ENCODE measurements at places on chromosomes 5 and 9.

- no peak for DNase-seq
These were observed 158.0 kb upstream of the DMRTA1 start for GRCh38 chr9:22288661-22289060.

DNA sequence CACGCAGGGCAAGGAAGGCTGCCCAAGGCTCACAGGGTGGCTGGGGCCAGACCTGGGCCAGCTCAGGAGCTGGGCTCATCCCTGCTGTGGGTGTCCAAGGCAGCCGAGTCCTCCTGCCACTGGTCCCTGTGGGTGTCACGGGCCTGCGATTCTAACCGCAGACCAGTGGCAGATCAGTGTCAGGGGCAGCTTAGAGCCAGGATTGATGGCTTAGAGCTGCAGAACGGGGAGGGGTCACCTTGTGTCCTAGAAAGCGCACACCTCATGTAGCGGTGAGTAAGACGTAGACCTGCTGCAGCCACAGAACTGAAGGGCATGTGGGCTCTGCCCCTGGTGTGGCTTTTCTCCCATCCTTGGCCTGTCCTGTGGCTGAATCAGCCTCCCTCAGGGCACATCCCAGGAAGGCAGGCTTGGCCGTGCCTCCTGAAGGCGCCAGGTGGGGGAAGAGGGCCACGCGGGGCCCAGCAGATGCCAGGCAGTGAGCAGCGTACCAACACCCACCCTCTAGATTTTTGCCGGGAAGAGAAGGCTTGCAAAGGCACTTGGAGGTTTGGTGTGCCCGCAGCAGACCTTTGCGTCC lies 78.3 kb upstream of the FCN2 start:
- DNase-seq, result no peak

DNA sequence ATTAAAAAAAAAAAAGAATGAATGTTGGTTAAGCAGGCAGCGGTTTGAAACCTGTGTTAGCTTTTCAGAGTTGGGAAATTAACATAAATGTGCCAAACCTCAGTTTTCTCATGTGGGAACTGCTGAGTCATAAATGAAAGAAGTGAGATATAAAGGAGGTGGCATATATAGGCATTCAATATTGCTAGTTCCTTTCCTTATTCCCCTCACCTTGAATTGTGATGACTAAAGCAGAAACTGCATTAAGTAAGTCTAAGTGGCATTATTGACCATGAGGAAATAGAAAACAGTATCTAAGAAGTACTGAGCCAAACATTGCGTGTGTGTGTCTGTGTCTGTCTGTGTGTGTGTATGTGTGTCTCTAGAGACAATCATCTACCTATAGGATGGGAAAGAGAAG lies 691.2 kb downstream of the TLR4 start:
- DNase-seq, result peak; percentile 4

DNA sequence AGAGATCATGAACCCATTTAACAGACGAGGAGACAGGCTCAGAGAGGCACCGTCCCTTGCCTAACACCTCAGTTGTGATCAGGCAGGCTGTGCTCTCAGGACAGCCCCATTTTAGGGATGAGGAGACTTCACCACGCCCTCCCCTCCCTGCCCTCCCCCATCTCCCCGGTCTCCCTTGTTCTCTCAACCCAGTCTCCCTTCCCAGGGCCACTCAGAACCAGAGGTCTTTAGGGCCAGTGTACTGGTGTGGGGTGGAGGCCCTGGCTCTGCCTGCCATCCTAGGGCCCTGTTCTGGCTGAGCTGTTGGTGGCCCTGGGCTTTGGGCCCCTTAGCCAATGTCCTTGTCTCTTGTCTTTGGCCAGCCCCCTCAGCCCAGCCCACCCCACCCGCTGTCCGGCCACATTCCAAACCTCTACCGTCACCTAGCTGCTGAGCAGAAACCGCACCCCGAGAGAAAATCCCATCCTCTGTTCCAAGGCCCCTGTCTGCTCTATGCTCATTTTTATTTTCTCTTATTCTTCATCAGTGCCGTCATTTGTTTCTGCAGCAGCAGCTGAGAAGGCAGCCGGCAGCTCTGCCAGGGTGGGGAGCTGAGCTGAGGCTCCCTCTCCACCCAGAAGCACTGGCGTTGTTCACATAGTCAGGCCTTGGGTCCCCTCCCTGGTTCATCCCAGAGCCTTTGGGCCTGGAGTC lies 33.9 kb downstream of the OLFML2A start:
- DNase-seq, result peak; percentile 84

GRCh38 chr5:150313501-150313900 lies 10.8 kb upstream of the ARSI start:
- no peak for DNase-seq

GRCh38 chr5:111930905-111931461 lies 174.0 kb upstream of the NREP start:
- no peak for DNase-seq
